ENCODE measurements at places on chromosomes 2 and 18.

GRCh38 chr2:42843131-42843530 lies 50.7 kb upstream of the HAAO start:
- no peak for DNase-seq

DNA sequence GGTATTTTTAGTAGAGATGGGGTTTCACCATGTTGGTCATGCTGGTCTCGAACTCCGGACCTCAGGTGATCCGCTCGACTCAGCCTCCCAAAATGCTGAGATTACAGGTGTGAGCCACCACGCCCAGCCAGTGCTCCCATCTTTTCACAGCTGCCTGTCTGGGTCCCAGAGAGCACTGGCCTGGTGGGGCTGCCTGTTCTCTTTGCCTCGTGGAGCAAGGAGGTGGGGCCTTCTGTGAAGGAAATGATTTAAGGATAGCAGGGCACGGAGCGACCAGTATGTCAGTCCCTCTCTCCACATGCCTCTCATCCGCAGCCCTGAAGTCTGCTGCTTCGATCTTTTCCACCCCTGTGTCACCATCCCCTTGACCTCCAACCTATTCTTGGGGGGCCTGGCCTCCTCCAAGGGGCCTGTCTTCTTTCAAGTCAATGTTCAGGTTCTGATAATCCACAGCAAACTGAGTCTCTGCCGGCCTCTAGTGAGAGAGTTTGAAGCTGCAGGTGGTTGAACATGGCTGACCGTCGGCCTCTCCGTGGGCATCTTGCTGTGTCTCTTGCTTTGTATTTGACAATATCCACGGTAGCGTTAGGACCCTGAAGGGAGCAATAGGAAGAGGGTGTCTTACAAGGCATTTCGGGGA lies 28.2 kb upstream of the GIGYF2 start:
- DNase-seq = no peak

- DNase-seq = no peak
These were observed 6.5 kb downstream of the CYS1 start for GRCh38 chr2:10073706-10074105.

GRCh38 chr2:181309586-181309985 lies 147.6 kb upstream of the ITGA4 start:
- no peak for DNase-seq

DNA sequence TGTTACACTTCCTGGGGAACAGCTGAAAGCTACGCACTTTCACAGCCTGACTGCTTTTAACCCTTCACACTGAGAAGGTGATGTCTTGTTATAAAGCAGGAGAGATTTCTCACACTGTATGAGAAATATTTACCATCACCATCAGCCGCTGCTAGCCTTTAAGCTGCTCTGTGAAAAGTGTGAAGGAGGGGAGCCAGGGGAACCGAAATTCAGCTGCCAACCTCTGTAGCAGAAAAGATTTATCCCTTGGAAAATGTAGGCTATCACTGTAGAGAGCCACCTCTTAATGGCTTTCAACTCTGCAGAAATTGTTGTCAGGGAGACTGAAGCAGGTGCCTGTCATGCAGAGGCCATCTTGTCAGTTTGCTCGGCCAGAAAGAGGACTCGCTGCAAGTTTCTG lies 145.3 kb downstream of the SP3 start:
- DNase-seq = no peak

GRCh38 chr2:176546550-176546949 lies 277.3 kb downstream of the MTX2 start:
- no peak for DNase-seq

DNA sequence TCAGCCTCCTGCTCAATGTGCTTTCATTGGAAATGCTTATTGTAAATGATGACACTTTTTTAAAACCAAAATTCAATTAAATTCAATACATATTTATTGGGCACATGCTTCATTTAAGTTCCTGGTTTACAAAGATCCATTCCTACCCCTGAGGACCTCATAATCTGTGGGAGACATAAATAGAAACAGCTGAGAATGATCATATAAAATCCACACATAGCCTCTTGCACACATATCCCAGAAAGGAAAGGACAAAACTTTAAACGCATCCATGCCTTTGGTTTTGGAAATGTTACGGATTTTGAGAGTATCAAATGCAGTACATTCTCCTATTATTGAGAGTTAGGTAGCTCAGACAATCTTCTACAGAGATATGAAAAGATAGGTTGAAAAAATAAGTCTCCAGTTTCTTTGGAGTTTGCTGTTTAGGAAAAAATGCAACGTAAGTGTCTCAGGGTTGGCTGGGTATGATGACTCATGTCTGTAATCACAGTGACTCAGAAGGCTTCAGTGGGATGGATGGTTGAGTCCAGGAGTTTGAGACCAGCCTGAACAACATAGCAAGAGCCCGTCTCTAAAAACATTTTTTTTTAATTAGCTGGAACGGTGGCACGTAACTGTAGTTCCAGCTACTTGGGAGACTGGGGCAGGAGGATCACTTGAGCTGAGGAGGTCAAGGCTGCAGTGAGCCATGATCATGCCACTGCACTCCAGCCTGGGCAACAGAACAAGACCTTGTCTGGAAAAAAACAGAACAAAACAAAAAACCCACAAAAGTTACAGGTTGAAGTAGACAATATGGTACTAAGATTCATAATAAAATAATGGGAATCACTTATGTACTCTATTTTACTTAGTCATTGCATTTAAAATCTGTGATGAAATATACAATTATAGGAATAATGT lies 3.9 kb upstream of the PRELID3A start:
- no peak for DNase-seq

DNA sequence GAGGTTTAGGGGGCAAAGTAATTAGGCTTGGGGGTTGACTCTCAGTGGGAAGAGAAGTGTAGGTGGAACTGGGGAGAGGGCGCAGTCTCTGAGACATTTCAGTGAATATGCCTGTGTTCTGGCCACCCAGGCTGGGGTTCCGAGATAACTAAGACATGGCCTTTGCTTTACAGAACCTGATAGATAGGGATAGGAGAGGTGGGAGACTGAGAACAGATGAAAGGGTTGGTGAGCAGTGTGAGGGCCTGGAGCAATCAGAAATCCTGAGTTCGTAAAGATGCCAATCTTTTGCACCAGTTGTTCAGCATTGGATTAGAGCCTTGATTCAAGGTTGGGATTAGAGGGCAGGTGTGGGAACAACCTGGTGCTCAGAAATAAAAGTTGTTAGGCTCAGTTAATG lies 15.6 kb downstream of the PARD3B start:
- no peak for DNase-seq

GRCh38 chr2:160920791-160921303 lies 239.4 kb upstream of the TANK start:
- DNase-seq = no peak

- DNase-seq = no peak
These were observed 311.8 kb upstream of the STON1 start for GRCh38 chr2:48218169-48218568.

- no peak for DNase-seq
These were observed 288.2 kb upstream of the ST6GAL2 start for GRCh38 chr2:107174171-107174570.

GRCh38 chr2:45871025-45871424 lies 219.6 kb downstream of the PRKCE start:
- DNase-seq = no peak

DNA sequence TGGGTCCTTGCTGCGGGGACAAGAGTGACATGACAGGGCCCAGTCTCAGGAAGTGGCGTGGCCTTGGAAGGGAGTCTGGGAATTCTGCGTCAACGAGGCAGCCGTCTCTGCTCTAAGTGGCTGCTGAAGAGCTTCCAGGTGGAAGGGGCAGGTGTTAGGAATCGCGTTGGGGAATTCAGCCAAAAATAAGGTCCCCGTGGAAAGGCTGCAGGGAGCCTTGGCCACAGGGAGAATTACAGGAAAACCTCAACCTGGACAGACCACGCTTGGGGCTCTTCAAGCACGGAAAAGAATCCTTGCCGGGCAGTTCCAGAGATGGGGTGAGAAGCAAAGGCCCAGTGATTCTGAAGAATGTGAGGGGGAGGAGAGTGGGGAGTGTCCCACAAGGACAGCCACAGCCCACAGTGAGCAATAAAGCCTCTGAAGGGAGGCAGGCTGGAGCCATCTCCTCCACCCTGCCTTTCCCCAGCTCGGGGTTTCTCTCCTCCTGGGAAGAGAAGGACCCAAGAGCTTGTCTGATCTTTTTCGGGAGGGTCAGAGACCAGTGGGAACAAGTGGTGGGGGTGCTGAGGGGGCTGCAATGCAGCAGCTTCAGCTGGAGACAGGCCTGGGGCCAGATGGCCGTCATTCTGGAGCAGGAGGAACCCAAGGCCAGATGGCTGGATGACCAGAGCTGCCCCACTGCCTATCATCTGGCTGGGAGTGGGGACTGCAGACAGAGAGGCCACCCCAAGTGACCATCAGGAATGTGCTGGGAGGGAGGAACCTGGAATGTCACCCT lies 106.4 kb upstream of the SMAD2 start:
- peak; percentile 8 for DNase-seq

DNA sequence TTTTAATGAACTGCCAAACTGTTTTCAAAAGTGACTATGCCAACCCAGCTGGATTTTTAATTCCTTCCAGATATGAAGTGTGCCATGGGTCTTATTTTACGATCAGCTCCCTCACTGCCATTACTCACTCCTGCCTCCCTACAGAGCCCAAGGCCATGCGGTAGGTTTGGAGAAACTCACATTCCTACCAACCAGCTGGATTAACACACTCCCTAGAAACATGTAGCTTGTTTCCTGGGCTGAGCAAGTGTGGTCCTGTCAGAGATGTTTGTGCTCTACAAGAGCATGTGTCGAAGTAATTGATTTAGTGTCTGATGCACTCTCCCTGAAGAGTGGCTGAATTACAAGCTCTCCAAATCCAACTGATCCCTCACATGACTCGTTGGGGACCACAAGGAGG lies 82.5 kb downstream of the SPP2 start:
- no peak for DNase-seq

- DNase-seq = no peak
These were observed 91.7 kb downstream of the SCN3A start for GRCh38 chr2:165112133-165112573.

GRCh38 chr18:48024881-48025660 lies 94.6 kb upstream of the SMAD2 start:
- no peak for DNase-seq

GRCh38 chr2:22518641-22519040 lies 866.3 kb upstream of the KLHL29 start:
- no peak for DNase-seq

GRCh38 chr2:118492335-118492734 lies 355.1 kb downstream of the EN1 start:
- no peak for DNase-seq

- no peak for DNase-seq
These were observed 49.8 kb downstream of the FBLN7 start for GRCh38 chr2:112187805-112188596.

- no peak for DNase-seq
These were observed 4.7 kb downstream of the CDK5R2 start for GRCh38 chr2:218964041-218964771.

DNA sequence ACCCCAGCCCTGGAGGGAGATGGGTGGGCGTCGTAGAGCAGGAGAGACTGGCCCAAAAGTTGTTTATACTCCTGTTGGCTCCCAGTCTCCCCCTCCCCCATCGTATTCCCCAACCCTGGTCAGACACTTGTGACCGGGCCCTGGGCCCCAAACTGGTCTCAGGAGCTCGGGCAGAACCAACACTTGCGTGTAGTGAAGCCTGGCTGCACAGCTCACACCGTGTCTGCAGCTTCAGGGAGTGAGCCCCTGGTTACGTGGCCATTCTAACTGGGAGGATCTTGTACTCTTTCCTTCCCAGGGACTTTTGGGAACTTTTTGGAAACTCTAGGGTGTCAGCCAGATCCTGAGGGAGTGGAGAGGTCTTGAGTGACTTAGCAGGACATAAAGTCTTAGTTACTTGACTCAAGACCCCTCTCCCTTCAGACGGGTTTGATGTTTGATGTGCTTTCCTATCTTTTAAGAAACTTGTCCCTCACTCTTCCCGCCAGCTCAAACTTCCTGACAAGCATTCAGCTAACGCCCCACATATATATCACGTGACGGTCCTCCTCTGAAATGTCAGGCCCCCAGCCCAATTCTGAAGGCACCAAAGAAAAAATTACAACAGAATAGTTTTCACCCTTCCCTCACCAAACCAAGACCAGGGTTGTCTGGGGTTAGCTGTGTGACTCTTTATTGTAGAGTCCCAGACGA lies 2.3 kb downstream of the PKDCC start:
- no peak for DNase-seq

GRCh38 chr2:175817221-175817620 lies 184.8 kb downstream of the LNPK start:
- no peak for DNase-seq

- no peak for DNase-seq
These were observed 45.1 kb upstream of the SEC11C start for GRCh38 chr18:59094569-59094968.

GRCh38 chr2:226495466-226496272 lies 304.0 kb downstream of the IRS1 start:
- no peak for DNase-seq

DNA sequence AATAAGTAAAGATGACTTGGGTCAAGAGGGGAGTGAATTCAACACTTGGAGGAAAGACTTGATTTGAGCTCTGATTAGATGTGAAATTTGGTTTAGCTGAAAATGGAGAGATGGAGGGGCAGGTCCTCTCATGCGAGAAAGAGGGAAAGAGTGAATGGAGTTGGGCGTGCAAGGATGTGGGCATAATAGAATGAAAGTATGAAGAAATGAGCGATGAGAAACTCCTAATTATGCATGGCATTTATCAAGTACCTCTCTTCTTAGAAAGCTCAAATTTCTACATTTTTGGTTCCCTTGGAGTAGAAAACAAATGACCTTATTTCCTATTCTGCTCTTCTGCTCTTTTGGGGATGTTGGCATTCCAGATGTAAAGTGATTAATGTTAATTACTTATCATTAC lies 161.5 kb downstream of the PHLPP1 start:
- no peak for DNase-seq

DNA sequence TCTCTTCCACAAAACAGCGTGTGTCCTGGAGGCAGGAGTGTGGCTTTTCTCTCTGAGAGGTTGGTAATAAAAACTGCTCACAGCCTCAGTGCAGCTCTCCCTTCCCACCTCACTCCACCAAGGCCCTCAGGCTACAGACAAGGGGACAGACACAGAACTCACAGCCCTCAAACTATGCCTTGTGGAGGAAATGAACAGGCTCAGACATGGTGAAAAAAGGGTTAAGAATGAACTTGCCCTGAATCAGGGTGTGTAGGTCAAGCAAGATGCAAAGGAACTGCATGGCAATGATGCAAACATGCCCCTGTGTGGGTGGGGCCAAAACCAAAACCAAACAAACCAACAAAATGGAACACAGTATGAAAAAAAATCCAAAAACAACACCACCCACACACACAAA lies 125.8 kb downstream of the GALNT14 start:
- DNase-seq = no peak

- peak; percentile 24 for DNase-seq
These were observed 622.6 kb upstream of the ID2 start for GRCh38 chr2:8059255-8059654.

DNA sequence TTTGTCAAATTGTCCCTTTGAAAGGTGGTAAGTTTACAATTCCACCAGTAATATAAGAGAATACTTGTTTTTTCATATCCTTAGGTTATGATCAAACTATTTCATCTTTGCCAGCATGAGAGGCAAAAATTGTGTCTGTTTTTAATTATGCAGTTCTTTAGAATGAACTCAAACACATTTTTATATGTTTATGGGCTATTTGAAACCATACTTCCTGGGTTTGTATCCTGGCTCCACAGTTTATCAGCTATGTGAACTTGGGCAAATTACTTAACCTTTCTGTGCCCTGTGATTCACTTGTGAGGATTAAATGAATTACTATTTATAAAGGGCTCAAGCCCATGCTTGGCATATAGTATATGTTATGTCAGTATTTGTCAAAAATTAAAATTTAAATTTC lies 109.4 kb downstream of the TANC1 start:
- no peak for DNase-seq

GRCh38 chr2:10072656-10073480 lies 7.3 kb downstream of the CYS1 start:
- peak; percentile 95 for DNase-seq

GRCh38 chr2:14123436-14124103 lies 508.9 kb upstream of the LRATD1 start:
- DNase-seq = no peak
